ENCODE measurements at places on chromosomes 7 and 10. TPM values are rescaled to one million over a fixed set of nuclear protein-coding genes. Genes with fewer than 3 reads are reported as not detected.

DNA sequence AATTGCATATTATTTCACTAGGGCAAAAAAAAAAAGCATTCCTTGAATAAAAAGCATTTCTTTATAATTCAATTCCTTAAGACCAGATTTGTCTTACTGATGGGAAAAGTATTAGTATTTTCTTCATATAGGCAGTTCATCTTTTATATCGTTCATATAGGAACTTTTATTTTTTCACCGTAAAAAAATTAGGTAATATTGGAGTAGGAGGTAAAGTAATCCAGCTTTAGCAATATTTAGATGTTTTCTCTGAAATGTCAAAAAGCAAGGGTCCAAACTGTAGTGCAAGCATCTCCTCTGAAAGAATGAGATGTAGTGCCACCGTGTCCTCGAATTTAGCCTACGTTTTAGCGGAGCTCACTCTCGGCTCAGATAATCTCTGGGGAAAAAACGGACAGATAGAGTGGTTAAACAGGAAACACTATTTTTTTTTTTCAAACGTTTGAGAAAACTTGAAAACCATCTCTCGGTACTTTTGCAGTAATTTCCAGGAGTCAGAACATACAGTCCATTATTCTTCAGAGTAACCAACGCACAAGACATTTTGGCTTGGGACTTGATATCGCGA is 5.5 kb upstream of the SPAG6 start:
- peak overlapping the region; percentile 39 for H3K27ac ChIP-seq
- H3K36me3 ChIP-seq: no peaks in the 10 kb centered on the region
- DNase-seq: no peak
- H3K4me3 ChIP-seq: peak overlapping the region; percentile 89
- H3K4me1 ChIP-seq: peaks cover 25% of the 10 kb centered on the region
- H3K27me3 ChIP-seq: peaks cover 28% of the 10 kb centered on the region

GRCh38 chr7:31687024-31687748 is at the start of gene PPP1R17:
Gene PPP1R17, plus strand, starts transcription at chr7:31687215. Its CDS starts 5,227 bp downstream, at chr7:31692442.
- DNase-seq: no peak
- H3K4me1 ChIP-seq: no peaks in the 10 kb centered on the region
- H3K4me3 ChIP-seq: no peak within 1 kb of the TSS
- no peak within 1 kb of the TSS for H3K27ac ChIP-seq
- H3K27me3 ChIP-seq: peaks cover 6% of the 10 kb centered on the region

- no peaks in the 10 kb centered on the region for H3K27me3 ChIP-seq
- peak overlapping the region; percentile 48 for H3K27ac ChIP-seq
- H3K4me1 ChIP-seq: no peaks in the 10 kb centered on the region
- no peak overlapping the region for H3K4me3 ChIP-seq
- H3K36me3 ChIP-seq: no peaks in the 10 kb centered on the region
- DNase-seq: no peak
Measured at GRCh38 chr10:10605551-10606081, 412.1 kb upstream of the CELF2 start.

GRCh38 chr7:118054529-118054928 is 129.4 kb upstream of the LSM8 start:
- no peak overlapping the region for H3K4me3 ChIP-seq
- no peak overlapping the region for H3K27ac ChIP-seq
- no peaks in the 10 kb centered on the region for H3K4me1 ChIP-seq
- no peaks in the 10 kb centered on the region for H3K36me3 ChIP-seq
- H3K27me3 ChIP-seq: no peaks in the 10 kb centered on the region

- H3K36me3 ChIP-seq: peaks cover 4% of the 10 kb centered on the region
- peak overlapping the region; percentile 82 for H3K4me3 ChIP-seq
- H3K27ac ChIP-seq: peak overlapping the region; percentile 60
- H3K27me3 ChIP-seq: no peaks in the 10 kb centered on the region
- DNase-seq: no peak
Measured at GRCh38 chr7:88217675-88218428, 2.0 kb downstream of the SRI start.

GRCh38 chr7:128838981-128839731 is 8.9 kb downstream of the FLNC start:
- H3K4me3 ChIP-seq: no peak overlapping the region
- no peaks in the 10 kb centered on the region for H3K27me3 ChIP-seq
- DNase-seq: no peak
- no peaks in the 10 kb centered on the region for H3K4me1 ChIP-seq

GRCh38 chr7:29276199-29276598 is 81.6 kb downstream of the CHN2 start:
- no peak for DNase-seq
- H3K4me1 ChIP-seq: peaks cover 26% of the 10 kb centered on the region
- no peak overlapping the region for H3K4me3 ChIP-seq
- H3K36me3 ChIP-seq: no peaks in the 10 kb centered on the region

GRCh38 chr7:117152213-117153007 is 170.4 kb downstream of the WNT2 start:
- H3K36me3 ChIP-seq: no peaks in the 10 kb centered on the region
- H3K4me1 ChIP-seq: peaks cover 41% of the 10 kb centered on the region
- peak; percentile 64 for DNase-seq
- no peak overlapping the region for H3K4me3 ChIP-seq
- H3K27ac ChIP-seq: peak overlapping the region; percentile 57

The NANOS1 gene
- 0.61 TPM for polyA plus RNA-seq

The KCNMA1 gene
- 2.7 TPM for polyA plus RNA-seq

The KIN gene
- polyA plus RNA-seq: 11.0 TPM
